ENCODE measurements at places on chromosomes 4 and X.

GRCh38 chr4:153217440-153217839 is 13.2 kb downstream of the TRIM2 start:
- DNase-seq = no peak

DNA sequence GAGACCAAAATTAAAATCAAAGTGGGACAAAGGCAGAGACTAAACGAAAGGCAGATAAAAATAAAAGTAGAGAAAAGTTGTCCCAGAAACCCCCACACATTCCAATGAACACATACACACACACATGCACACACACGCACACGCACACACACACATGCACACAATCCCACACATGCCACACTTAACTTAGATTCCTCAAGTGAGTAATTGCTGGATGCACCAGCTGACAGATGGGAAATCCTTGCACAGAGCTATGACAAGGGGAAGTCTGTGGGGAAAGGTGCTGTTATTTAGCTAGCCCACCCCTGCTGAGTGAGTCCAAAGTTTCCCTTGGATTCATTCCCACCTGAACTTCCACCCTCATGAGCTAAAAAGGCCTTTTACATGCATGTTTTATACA is 233.9 kb downstream of the RAB28 start:
- no peak for DNase-seq

DNA sequence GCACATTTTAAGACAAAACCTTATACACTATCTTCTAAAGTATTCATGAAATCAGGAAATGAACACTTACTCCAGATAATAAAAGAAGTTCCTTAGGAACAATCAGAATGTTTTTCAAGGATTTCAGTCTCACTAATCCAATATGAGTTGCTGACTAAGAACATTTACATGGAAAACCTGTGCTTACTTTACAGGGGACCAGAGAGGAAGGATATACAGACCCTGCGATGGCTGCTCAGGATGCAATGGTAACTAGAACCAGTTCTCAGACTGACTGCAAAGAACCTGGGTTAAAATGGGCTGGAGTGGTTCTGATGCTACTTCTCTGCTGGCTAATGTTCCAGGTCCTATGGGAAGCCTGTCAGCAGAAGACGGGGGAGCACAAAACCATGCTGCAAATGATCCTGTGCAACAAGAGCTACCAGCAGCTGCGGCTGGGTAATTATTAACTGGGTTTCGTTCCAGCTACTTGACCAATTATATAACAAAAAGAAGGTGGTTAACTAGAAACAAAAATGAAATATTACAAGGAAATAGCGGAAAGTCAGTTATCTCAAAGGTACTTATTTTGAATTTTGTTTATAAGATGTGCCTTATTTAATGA is 85.3 kb downstream of the ANXA10 start:
- DNase-seq = no peak

DNA sequence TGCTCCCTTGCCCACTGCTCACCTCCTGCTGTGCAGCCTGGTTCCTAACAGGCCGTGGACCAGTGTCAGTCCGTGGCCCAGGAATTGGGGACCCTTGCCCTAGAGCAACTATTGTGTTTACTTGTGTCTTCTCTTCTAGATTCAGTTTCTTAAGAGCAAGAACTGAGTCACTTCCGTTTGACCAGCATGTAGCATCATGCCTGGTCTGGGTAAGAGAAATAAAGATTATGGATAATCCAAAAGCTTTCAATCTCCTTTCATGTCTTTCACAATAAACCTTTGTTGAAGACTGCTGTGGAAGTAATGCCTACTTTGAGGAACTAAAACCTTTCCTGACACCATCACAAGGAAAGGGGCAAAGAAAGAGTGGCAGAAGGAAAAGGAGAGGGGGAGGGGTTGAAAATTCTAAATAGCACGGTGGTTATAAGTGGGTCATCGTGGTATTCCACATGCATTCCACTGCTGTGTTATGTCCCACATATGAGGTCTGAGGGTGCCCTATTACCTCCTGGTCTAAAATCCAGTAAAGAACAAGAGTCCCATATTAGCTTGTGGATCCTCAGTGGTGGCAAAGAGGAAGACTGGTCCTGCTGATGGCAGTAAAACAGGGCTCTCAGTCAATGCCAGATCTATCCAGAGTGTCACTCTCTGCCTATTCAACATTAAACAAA is 133.4 kb downstream of the RASL11B start:
- no peak for DNase-seq

DNA sequence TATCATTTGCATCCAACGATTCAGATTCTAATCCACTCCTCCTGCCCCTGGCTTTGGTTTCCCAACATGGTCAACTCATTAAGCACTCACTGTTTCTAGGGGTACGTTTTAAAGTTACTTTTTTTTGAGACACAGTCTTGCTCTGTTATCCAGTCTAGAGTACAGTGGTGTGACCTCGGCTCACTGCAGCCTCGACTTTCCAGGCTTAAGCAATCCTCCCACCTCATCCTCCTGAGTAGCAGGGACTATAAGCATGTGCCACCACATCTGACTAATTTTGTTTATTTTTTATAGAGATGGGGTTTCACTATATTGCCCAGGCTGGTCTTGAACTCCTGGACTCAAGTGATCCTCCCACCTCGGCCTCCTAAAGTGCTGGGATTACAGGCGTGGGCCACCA is 48.9 kb downstream of the TMEM156 start:
- no peak for DNase-seq

- no peak for DNase-seq
Measured at GRCh38 chr4:79584352-79584751, 176.3 kb upstream of the GK2 start.

DNA sequence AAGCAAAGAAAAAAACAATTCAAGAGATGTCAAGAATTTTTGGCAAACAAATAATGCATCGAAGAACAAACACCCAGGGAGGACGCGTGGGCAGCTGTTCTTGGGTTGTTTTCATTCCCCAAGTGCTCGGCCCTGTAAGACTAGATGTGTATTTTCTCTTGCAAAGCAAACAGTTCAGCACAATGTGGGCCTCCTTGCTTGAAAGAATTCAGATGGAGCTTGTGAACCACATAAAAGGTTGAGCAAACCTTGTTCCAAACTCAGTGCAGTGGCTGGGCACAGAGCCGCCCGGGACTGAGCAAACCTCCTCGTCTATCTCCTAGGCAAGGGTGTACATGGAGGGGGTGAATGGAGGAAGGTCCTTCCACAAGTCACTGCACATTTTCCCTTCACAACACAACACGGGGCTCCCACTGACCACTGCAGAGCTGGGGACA is 82.4 kb downstream of the HTRA3 start:
- peak; percentile 11 for DNase-seq

Data from activated naive CD4-positive, alpha-beta T cell treated with anti-CD3 and anti-CD28 coated beads, Interleukin-2, amount 10 ng/mL, durations not matched to agents 7 days and 5 days (primary cell).